Effector memory CD8-positive, alpha-beta T cell (primary cell): ENCODE measurements at places on chromosomes 2 and 18.

DNA sequence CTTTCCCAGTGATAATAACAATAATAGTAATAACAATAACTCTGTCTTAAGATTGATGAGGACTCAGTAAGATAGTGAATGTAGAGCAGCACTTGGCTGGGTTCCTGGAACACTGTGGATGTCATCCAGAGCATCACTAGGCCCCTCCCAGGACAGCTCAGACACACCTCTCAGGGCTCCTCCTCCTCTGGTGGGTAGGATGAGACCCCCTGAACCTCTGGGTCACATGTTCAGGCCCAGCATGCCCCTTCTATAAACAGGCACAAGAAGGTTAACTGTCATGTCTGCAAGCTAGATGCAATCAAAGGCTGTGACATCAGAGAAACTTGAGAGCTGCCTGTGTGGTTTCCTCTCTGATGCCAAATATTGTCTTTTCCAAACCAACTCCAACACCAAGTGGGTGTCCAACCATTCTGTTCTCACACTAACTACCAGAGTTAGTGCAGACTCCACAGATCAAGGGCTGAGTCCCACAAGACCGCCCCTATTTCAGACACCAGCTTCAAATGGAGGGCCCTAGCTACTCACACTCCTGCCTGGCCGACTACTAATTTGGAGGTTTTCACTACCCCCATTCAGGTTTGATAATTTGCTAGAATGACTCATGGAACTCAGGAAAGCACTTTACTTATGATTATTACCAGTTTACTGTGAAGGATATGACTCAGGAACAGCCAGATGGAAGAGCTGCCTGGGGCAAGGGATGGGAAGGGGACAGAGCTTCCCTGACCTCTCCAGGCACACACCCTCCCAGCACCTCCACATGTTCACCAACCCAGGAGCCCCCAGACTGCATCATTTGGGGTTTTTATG, 46.4 kb upstream of the BZW1 start:
- peaks cover 30% of the 10 kb centered on the region for H3K27me3 ChIP-seq
- no peak overlapping the region for H3K4me3 ChIP-seq
- no peak for DNase-seq
- no peaks in the 10 kb centered on the region for H3K36me3 ChIP-seq

- H3K4me1 ChIP-seq, result no peaks in the 10 kb centered on the region
- H3K4me3 ChIP-seq, result no peak overlapping the region
- no peaks in the 10 kb centered on the region for H3K36me3 ChIP-seq
- no peak for DNase-seq
- H3K27ac ChIP-seq, result no peak overlapping the region
Observed at GRCh38 chr2:176978921-176979320, 233.7 kb upstream of the HNRNPA3 start.

- DNase-seq, result no peak
- no peak overlapping the region for H3K27ac ChIP-seq
- no peak overlapping the region for H3K4me3 ChIP-seq
- H3K4me1 ChIP-seq, result no peaks in the 10 kb centered on the region
- no peaks in the 10 kb centered on the region for H3K36me3 ChIP-seq
Observed at GRCh38 chr2:37786191-37786698, 114.8 kb upstream of the CDC42EP3 start.

DNA sequence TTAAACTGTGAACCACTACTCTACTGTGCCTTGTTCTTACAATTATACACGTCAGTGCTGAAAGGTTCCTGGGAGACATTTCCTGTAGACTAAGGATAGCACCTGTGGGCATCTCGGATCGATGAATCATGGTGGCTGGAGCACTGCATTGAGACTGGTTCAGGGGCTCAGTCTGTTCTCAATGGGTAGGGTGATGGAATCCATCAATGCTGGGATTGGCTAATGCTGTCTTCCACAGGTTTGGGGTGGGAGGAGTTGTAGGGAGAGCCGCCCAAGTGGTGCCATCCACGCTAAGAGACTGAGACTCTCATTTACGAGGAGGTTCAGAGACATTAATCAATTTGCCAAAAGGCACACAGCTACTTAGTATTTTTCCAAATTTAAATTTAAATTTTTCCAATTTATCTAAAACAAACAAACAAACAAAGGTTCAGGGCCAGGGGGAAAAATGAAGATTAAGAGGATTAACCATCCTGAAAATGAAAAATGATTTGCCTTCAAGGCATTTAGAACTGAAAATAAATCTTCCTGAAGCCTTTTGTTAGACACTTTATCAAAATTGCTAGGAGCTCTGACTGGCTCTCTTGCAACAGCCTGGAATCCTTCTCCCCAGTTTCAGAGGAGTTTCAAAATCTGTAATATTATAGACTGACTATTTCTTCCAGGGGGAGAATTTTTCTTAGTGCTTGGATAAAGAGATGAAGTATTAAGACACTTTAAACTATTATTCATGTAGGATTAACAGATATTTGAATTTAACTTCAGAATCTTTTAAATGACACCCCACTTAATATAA, 359.2 kb downstream of the TGIF1 start:
- no peaks in the 10 kb centered on the region for H3K4me1 ChIP-seq
- no peak overlapping the region for H3K27ac ChIP-seq
- H3K4me3 ChIP-seq, result no peak overlapping the region
- no peak for DNase-seq
- H3K27me3 ChIP-seq, result no peaks in the 10 kb centered on the region
- no peaks in the 10 kb centered on the region for H3K36me3 ChIP-seq

DNA sequence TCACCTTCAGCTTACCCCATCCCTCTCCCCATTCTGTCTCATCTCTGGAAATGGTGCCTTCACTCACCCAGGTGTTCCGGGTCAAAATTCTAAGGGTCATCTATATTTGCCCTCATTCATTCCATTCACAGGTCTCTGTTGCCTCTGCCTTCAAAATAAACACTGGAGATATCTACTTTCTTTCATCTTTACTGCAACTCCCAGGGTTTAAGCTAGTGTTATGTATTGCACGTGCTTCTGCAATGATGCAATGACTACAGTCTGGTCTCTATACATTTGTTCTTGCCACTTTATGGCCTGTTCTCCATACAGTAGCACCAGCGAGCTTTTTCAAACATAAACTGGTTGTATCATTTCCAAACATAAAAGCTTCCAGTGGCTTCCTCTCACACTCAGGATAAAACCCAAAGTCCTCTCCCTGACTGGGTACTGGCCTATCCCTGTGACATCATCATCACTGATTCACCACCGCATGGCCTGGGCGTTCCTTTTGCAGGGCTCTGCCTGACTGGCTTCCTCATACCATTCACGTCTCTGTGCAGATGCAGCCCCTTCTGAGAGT, 14.3 kb downstream of the DSG2 start:
- no peak overlapping the region for H3K27ac ChIP-seq
- no peaks in the 10 kb centered on the region for H3K36me3 ChIP-seq
- no peak for DNase-seq
- H3K4me1 ChIP-seq, result no peaks in the 10 kb centered on the region
- H3K4me3 ChIP-seq, result no peak overlapping the region

DNA sequence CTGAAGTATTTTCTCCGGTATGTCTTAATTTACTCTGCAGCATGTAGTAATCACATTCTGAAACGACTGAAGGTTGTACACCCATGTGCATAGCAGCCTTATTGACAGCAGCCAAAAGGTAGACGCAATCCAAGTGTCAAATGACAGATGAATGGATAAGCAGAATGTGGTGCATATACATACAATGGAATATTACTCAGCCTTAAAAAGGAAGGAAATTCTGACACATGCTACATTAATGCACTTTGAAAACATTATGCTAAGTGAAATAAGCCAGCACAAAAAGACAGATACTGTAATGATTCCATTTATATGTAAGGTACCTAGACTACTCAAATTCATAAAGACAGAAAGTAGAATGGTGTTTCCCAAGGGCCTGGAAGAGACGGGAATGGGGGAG, 88.0 kb upstream of the EFEMP1 start:
- H3K4me1 ChIP-seq, result no peaks in the 10 kb centered on the region
- no peak overlapping the region for H3K4me3 ChIP-seq
- no peaks in the 10 kb centered on the region for H3K27me3 ChIP-seq
- no peak for DNase-seq

- peaks cover 3% of the 10 kb centered on the region for H3K36me3 ChIP-seq
- no peak for DNase-seq
- H3K27me3 ChIP-seq, result no peaks in the 10 kb centered on the region
- peak overlapping the region; percentile 62 for H3K27ac ChIP-seq
- H3K4me1 ChIP-seq, result peaks cover 5% of the 10 kb centered on the region
Observed at GRCh38 chr18:11994703-11995444, 13.6 kb downstream of the IMPA2 start.

GRCh38 chr2:123502931-123503330, 522.2 kb upstream of the CNTNAP5 start:
- H3K36me3 ChIP-seq, result no peaks in the 10 kb centered on the region
- no peak overlapping the region for H3K4me3 ChIP-seq
- no peak overlapping the region for H3K27ac ChIP-seq
- no peaks in the 10 kb centered on the region for H3K27me3 ChIP-seq
- DNase-seq, result no peak

- H3K4me1 ChIP-seq, result peaks cover 77% of the 10 kb centered on the region
- no peaks in the 10 kb centered on the region for H3K27me3 ChIP-seq
- peak overlapping the region; percentile 85 for H3K4me3 ChIP-seq
- H3K27ac ChIP-seq, result peak overlapping the region; percentile 36
Observed at GRCh38 chr2:233064530-233065199, 4.5 kb downstream of the INPP5D start.

- H3K4me3 ChIP-seq, result no peak overlapping the region
- no peak overlapping the region for H3K27ac ChIP-seq
- no peaks in the 10 kb centered on the region for H3K4me1 ChIP-seq
- DNase-seq, result no peak
Observed at GRCh38 chr2:11077411-11077810, 77.9 kb upstream of the SLC66A3 start.

DNA sequence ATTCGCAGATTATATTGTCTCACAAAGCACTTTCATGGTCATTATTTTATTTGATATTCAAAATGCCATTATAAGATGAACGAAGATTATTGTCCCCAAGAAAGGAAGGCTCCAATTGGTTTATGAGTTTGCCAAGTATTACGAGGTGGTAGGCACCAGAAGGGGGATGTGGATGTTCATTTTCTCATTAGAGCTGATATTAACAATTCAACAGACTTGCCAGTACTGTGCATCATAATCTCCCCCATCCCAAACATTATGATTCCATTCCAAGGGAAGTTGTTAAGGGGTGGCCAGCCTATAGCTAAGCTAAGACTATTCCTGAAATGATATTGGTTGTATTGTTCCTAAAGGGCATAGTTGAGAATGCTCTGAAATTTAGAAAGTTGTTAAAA, 257.7 kb downstream of the PRKCE start:
- H3K4me3 ChIP-seq, result no peak overlapping the region
- DNase-seq, result no peak
- peaks cover 17% of the 10 kb centered on the region for H3K4me1 ChIP-seq
- no peaks in the 10 kb centered on the region for H3K27me3 ChIP-seq

DNA sequence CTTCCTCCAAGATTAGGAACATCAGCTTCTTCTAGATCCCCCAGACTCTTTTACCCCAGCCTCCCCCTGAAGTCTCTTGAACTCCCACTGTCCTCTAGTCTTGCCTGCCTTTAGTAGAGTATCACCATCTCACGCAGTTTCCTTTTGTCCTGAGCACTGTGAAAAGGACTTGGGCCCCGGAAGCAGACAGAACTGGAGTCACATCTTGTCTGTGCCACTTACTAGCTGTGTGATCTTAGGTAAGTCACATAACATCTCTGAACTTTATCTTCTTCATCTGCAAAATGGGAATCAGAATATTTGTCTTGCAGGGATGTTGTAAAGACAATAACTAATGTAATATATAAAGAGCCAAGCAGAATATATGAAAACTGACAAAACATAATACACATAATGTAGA, 8.4 kb upstream of the TRABD2A start:
- peak overlapping the region; percentile 64 for H3K4me3 ChIP-seq
- H3K36me3 ChIP-seq, result peaks cover 4% of the 10 kb centered on the region
- peaks cover 23% of the 10 kb centered on the region for H3K4me1 ChIP-seq
- DNase-seq, result no peak
- H3K27ac ChIP-seq, result peak overlapping the region; percentile 94

DNA sequence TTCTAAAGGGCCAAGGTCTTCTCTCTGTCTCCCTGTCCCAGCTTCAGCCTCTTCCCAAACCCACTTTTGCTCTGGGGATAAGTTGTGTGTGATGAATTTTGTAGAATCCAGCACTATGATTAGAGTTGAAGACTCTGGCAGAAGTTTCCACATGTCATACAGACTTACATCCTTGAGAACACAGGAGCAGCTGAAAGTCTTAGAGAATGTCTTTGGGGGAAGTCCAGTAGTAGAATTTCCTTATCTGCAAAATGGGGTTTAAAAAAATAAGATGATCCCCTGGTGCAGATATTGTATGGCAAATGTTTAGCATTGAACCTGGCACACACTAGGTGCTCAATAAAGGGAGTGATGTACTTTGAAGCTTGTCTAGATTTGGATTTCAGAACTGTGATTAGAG, 65.2 kb downstream of the TMEM247 start:
- H3K27me3 ChIP-seq, result no peaks in the 10 kb centered on the region
- H3K4me1 ChIP-seq, result peaks cover 66% of the 10 kb centered on the region
- peaks cover 34% of the 10 kb centered on the region for H3K36me3 ChIP-seq
- peak overlapping the region; percentile 93 for H3K4me3 ChIP-seq

GRCh38 chr2:205852457-205852856, 170.2 kb downstream of the NRP2 start:
- no peak overlapping the region for H3K4me3 ChIP-seq
- no peaks in the 10 kb centered on the region for H3K4me1 ChIP-seq
- no peaks in the 10 kb centered on the region for H3K36me3 ChIP-seq
- H3K27ac ChIP-seq, result no peak overlapping the region
- no peak for DNase-seq
- H3K27me3 ChIP-seq, result peaks cover 27% of the 10 kb centered on the region

GRCh38 chr2:208253600-208254117, 1.2 kb downstream of the IDH1 start:
- H3K27me3 ChIP-seq, result no peaks in the 10 kb centered on the region
- H3K36me3 ChIP-seq, result peaks cover 31% of the 10 kb centered on the region
- H3K4me1 ChIP-seq, result peaks cover 17% of the 10 kb centered on the region
- peak overlapping the region; percentile 91 for H3K4me3 ChIP-seq
- no peak for DNase-seq
